ENCODE measurements at places on chromosomes 4 and X.
A peak's percentile ranks its signal among the peaks of the same experiment; 100 is the strongest.

GRCh38 chrX:103730147-103730795 lies 19.6 kb downstream of the TMEM31 start:
- no peak for DNase-seq

DNA sequence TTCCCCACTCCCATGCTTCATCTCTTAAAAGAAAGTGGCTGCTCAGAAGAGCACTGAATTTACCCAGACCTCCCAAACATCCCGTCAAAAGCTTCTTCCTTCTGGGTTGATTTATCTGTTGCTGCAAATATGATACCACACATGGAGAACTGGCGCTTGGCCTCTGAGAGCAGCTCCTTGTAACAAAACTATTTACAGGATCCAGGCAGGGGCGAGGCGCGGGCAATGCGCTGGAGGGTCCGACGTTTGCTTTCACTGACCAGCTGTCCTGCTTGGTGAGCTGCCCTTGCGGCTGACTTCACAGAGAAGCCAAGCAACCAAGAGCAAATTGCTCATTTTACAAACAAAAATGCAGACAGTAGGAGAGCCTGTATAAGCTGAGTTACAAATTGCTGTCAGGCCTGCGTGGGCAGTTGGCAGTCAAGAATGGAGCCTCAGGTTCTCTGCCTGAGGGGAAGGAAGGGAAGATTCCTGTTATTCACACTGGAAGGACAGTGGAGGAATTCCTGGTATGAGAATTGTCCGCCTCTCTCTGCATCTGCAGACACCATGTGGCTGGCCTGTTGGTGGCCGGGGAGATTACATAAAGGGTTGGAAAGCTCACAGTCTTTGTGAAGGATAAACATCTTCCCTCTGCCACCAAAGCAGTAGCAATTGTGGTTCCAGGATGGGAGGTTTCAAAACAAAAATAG lies 192.2 kb upstream of the LEF1 start:
- DNase-seq: no peak

GRCh38 chr4:137572163-137572562 lies 39.9 kb upstream of the PCDH18 start:
- no peak for DNase-seq

DNA sequence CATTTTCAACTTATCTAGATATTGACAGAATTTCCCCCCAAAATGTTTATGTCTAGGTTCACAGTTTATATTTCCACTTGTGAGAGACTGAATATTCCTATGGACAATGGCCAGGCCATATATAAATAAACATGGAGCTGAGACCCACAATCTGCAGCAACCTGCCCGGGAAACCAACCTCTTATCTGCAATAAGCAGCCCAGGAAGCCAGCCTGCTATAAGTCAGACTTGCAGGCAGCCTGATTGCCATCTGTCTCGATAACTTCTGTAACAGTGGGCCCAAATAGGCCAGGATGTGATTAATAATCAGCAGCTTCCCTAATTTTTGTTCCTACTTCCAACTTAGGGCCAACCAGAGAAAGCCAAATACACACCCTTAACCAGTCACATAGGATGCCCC lies 5.2 kb upstream of the NAP1L5 start:
- DNase-seq: no peak

GRCh38 chrX:74178536-74178935 lies 125.4 kb upstream of the ZCCHC13 start:
- peak; percentile 5 for DNase-seq

GRCh38 chrX:2910109-2910508 lies 19.0 kb downstream of the ARSD start:
- no peak for DNase-seq

DNA sequence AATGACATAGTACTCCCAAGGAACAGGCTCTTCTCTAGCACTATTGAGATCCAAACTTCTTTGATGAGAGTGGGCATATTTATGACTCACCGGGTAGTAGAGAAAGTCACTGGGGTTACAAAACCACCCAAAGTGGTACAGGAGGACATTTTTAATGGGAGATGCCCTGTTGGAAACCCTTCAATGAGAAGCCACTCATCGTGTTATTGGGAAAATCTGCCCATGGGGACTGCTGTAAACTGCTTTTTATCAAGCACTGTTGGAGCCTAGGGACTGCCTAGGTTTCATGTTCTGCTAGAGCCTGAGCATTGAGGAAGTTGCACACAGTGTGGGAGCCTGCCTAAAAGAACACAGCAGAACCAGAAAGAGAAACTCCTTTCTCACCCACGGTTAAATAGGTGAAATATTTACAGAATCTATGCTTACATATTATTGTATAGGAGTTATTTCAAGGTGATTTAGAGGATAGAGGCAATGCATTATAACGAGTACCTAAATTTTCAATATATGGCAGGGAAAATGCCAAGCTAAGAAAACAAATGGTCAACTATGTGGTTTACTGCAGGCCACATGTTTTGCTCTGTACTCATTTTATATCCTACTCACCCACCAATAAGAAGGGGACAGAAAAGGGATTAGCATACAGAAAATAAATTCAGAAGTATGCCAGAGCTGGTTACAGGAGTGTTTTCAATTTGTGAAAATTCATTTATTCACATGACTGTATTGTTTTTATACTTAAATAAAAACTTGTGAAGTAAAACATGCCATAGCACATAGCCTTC lies 559.1 kb downstream of the FSTL5 start:
- DNase-seq: no peak

DNA sequence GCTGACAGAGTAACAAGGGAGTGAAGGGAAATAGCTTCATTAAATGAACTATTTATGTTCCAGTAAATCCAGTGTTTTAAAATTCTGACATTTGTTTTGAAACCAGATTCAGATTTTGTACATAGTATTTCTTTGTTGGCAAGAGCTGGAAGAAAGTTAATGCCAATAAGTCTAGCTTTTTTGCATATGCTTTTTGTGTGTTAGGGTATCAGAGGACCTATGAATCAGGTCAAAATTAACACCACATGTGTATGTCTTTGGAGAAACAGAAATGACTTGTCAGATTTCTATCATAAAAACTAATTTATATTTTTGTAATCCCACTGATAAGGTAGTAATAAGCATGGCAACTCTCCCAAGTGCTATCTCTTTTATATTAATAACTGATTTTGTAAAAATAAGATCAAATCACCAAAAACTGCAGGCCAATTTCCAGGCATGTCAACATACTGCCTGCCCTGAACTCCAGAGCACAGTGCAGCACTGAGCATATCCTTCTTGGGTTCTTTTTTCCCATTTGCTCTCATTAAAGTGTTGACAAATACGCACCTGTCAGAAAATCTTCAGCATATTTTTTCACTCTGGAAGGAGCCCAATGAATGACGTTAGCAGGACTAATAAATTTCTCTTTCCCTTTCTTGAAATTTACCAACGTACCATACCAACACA lies 65.5 kb downstream of the SH3RF1 start:
- DNase-seq: no peak

DNA sequence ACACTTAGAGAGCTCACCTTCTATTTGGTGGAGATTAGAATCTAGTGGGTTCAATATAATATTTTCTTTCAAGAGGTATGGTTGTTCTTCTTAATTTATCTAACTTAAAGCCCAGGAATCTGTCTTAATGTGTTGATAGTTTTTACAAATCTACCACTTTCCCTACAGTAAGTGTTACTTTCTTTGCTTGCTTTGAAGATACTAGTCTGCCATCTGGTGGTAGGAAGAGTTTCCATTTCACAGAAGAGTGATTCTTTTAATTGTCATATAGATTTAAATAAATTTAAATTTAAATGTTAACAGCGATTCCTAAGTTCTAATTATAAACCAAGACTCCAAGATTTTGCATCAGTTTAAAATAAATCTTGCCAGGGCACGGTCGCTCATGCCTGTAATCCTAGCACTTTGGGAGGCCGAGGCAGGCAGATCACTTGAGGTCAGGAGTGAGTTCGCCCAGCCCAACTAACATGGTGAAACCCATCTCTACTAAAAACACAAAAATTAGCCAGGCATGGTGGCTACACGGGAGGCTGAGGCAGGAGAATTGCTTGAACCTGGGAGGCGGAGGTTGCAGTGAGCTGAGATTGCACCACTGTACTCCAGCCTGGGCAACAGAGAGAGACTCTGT lies 43.5 kb downstream of the NUDT9 start:
- DNase-seq: peak; percentile 7

DNA sequence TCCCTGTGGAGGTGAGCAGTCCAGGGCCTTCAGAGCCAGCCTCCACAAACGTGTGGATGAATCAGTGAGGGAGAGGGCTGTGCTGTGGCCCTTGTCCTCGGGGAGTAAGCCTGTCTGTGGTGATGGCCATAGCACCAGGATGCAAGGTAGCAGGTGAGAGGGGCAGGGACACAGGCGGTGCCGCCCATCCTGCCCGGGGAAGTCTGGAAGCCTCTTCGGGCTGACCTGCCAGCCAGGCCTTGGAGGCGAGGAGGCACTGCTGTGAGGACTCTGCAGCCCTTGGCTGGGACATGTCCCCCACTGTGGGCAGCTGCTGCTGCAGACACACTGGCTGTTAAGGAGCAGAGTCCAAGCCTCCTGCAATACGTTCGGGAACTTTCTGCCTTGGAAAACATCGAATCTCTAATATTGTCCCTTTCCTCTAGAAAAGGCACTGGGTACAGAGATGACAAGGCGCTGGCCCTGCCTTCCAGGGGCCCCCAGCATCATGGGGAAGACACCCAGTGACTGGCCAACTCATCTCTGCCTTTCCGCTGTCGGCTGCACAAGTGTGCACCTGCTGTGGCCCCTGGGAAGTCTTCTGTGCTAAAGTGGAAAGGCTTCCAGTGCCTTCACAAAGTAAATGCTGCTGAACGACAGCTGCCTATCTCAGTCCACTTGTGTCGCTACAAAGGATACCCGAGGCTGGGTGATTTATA lies 101.4 kb downstream of the ADRA2C start:
- no peak for DNase-seq

DNA sequence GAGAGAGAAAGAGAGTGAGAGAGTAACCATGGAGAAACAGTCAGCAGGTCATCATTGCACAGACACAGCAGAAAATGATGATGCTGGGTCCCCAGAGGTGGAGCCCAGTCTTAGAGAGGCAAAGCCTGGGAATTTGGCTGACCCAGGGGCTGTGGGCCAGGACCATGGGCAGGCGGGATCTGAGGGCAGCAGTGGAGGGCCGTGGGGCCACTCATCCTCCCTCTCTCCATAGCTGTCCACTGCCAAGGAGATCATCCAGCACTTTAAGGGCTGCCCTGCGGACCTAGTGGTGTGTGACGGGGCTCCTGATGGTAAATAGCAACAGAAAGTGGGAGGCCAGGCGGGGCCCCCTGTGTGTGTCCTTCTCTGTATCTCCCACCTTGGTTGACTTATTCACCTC lies 2.8 kb downstream of the FTSJ1 start:
- DNase-seq: no peak

GRCh38 chr4:77095101-77095821 lies 19.5 kb upstream of the CCNI start:
- DNase-seq: peak; percentile 66

GRCh38 chr4:60745800-60746571 lies 454.1 kb upstream of the ADGRL3 start:
- DNase-seq: no peak

- no peak for DNase-seq
These were observed 140.1 kb downstream of the MXRA5 start for GRCh38 chrX:3206314-3206713.

- DNase-seq: no peak
These were observed 139.2 kb downstream of the PPP3CA start for GRCh38 chr4:101208171-101208570.

GRCh38 chr4:141254326-141254725 lies 33.6 kb downstream of the ZNF330 start:
- no peak for DNase-seq

- DNase-seq: no peak
These were observed 108.3 kb downstream of the NLGN4X start for GRCh38 chrX:6120329-6120728.

Measured in Calu3 (cell line).